ENCODE measurements at places on chromosomes 1 and 21.

GRCh38 chr1:193537266-193538002, 351.0 kb upstream of the B3GALT2 start:
- no peak for DNase-seq

- DNase-seq: no peak
Measured at GRCh38 chr1:119275145-119276134, 93.1 kb upstream of the HAO2 start.

GRCh38 chr1:168719306-168720111, 9.5 kb downstream of the DPT start:
- no peak for DNase-seq

DNA sequence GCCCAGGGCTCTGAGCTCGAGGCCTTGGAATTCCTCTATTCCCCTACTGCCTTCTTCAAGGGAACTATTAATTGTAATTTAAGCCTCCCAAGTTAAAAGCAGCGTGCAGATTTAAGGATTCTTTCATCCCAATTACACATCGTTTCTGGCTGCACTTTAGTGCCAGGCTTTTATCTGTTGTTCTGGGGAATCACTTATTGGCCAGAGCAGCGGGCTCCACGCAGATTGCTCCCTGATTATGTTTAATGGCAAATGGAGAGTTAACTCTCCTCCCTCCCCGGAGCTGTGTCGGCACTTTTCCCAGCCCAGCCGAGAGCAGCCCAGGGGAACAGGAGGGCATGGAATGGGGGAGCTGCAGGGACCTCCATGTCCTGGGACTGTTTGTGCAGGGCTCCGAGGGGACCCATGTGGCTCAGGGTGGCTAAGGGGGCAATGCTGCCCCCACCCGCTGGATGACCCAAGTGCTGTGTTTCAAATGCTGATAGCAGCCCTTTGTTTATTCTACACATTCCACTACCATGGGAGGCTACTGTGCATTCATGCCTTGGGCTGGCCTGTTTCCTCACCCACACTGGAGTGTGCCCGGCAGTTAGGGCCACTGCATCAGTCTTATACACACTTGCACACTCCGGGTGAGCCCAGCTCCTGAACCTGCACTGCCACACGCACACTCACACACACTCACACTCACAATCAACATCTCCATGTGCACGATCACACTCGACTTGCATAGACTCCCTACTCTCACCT, 93.3 kb upstream of the POU3F1 start:
- no peak for DNase-seq

DNA sequence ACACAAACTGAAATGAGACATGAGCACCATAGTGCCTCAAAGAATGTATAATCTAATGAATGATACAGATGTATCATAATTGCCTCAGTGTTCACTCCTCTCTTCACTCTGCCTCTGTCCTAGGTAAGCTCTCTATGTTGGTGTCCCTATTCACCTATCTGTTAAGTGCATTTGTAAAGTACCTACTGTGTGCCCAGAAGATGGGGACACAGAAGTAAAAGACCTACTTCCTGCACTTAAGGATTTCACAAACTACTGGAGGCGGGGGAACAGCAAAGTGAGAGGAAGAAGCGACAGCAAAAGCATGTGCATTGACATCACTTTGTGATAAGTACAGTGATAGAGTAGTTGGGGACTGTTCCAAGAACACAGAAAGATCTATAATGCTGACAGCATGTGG, 18.1 kb downstream of the RD3 start:
- DNase-seq: no peak

- no peak for DNase-seq
Measured at GRCh38 chr1:101316799-101317198, 80.0 kb downstream of the S1PR1 start.

GRCh38 chr1:23741609-23742008, 1.7 kb upstream of the ELOA start:
- no peak for DNase-seq

DNA sequence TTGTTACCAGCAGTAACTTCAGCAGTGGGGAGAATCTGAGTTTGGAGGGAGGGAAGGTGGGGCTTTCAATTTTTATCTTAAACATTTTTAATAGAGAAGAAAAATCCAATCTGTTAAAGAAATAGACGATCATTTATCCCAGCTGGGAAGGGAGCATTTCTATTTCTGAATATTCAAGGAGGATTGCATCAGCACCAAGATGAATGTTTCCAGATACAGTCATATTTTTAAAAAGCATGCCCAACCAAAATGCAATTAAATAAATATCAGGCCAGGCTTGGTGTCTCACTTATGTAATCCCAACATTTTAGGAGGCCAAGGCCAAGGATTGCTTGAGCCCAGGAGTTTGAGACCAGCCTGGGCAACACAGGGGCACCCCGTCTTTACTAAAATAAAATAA, 1.7 kb upstream of the ATP1A4 start:
- no peak for DNase-seq

DNA sequence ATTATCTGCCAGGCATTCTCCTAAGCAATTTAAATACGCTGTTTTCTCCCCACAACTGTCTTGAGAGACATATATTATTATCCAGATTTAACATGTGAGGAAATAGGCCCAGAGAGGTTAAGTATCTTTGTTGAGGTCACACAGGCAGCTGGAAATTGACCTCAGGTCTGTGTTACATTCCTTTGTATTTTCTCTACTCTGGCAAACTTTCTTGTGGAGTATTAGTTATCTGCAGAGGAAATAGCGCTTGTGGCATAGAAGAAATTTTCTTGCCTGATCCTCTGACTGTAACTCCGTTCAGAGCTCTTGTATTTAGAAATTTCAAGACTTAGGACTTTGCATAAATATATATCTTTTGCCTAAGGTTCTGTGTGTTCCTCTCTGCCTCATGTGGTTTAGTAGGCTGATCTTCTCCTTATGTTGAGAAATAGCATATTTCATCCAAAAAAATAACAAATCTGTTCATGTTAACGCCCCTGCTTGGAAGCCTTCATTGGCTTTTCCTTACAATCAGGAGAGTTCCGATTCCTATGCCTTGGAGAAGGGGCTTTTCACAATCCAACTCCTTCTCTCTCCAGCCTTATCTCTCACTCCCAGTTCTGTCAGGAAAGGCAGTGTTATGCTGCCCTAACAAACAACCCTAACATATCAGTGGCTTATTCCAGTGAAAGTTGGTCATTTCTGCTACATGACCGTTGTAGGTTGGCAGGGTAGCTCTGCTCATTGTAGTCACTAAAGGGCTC, 2.5 kb upstream of the JUN start:
- no peak for DNase-seq

DNA sequence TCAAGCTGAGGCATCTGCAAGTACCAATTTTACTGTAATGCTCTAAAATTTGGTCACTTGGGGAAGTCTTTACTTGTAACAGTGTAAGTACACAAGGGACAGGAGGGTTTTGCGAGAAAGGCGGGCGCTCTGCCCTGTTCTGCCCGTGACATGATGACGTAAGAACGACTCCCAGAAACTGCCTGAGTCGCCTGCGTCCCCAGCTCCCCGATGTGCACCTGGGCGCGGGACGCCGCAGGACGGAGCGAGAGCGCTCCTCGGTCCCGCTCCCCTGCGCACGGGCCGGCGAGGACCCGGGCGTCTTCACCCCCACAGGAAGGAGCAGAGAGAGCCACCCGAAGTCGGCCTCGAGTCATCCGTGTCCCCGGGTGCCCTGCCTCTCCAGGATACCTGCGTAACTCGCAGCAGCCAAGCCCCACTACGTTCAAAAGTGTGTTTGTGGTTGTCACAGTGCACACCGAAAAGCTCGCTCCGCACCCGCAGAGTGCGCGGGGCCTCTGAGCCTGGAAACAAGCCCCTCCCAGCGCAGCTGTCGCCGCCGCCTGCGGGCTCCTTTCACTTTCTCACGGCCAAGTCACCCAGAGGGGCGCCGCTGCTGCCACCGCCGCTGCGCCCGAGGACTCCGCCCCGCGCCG, 3.3 kb upstream of the ZBTB18 start:
- DNase-seq: no peak

DNA sequence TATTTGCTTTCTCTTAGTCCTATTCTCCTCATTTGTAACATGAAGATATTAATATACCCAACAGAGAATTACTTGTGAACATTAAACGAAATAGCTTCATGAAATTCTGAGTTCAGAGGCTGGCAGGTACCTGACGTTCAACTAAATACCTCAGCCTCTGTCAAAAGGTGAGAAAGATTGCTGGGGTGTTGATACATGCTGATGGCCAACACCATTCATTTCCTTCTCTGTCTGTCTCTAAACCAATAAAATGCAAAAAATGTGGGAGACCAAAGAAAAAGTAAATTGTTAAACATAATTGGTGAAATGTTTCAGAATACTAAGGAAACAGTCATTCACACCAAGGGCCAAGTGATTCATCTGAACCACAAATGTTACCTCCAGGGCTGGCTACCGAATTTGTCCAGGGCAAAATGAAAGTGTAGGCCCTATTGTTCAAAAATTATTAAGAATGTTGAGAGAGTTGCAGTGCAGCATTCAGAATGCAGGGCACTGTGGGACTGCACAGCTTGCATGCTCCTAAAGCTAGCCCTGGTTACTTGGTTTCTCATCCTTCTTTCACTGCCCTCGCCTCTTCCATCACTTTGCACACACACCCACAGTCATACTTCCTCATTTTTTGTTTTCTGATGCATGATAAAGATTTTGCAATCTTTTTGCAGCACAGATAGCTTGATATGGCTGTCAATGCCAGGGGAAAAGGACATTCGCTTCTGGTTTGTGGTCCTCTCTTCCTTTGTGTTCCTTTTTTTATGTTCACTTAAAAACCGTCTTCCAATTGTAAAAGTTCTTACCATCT, 414.3 kb upstream of the NR5A2 start:
- DNase-seq: no peak

DNA sequence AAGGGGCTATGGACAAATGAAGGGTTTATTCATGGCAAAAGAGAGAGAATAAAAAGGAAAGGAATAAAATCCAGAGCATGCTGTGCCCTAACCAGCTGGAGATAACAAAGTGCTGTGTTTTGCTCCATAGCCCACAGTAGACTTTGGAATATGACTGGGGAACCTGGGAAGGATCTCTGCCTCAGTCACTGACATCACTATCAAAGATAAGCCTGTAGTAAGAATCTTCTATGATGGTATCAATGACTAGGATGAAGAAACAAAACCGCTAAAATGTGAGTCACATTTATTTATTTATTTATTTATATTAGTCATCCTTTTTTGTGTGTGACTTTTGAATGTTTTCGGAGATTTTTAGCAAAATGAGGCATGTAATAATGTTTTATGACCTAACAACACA, 56.3 kb downstream of the NVL start:
- no peak for DNase-seq

DNA sequence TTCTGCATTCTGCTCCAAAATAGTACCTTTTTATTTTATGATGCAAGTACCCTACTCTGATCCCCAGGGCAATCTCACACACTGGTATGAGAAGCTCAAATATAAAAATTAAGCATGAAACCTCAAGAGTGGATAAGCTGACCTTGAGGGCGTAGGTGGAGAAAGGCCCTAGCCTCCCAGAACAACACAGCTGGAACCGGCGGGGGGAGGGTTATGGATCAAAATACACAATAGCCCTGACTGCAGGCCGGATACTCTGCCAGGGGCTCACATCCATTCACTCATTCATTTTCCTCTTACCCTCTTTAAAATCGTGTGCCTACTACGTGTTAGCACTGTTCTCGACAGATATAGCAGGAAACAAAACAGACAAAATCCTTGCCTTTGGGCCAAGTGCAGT, 32.8 kb upstream of the ECE1 start:
- no peak for DNase-seq

DNA sequence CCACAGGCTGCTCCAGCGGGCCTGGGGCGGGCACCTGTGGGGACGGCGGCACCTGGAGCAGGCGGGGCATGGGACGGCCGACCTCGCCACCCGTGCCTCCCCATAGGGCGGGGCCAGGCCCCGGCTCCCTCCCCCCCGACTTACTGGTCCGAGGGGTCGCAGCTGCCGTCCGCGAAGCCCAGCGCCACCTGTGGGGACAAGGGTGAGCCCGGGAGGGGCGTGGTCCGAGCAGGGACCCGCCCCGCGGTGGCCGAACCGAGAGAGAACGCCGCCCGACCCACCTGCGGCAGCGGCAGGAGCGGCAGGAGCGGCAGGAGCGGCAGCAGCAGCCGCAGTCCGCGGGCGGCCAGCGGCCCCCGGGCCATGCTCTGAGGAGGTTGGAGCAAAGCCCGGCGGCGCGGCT, at the start of gene TMEM52:
Gene TMEM52 (minus strand): TSS at position 379 of the 403 bp plus-strand sequence. CDS start 14 bp downstream, at position 365.
- DNase-seq: no peak

Data from cortex of kidney (tissue), 1 donor.